ENCODE measurements at places on chromosomes 1 and 21.

GRCh38 chr1:44677201-44677766, 2.8 kb downstream of the ARMH1 start:
- no peak for DNase-seq

DNA sequence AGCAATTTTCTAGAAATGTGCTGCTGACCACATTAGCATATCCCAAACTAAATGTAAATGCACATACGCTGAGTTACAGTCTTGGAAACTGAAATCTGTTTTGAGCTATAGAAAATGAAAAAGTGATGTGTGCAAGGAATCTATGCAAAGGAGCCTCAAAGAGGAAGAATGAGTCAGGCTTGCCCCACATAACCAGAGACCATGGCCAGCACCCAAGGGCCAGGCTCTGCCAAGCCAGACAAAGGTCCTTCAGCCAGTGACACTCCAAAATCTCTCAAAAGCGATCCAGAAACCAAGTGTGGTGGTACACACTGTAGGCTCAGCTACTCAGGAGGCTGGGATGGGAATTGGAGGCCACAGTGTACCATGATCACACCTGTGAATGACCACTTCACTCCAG, 195.2 kb downstream of the TOMM20 start:
- no peak for DNase-seq

DNA sequence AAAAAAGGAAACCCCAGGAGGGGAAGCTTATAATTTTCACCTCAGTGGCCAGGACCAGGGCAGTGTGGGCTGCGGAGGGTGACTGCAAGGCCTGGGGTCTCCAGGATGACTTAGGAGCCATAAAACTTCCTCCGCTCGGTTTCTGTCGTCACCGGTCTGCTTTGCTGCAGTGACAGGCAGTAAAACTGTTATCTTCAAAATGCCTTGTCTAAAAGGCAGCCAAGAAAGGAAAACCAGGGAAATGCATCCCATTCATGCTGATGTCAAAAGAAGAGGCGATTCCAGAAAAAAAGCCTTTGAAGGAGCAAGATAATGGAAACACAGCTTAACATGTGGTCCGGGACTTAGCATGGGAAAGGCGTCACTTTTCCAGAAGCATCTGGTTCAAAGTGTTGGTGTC, 42.0 kb downstream of the COL6A1 start:
- DNase-seq = no peak

DNA sequence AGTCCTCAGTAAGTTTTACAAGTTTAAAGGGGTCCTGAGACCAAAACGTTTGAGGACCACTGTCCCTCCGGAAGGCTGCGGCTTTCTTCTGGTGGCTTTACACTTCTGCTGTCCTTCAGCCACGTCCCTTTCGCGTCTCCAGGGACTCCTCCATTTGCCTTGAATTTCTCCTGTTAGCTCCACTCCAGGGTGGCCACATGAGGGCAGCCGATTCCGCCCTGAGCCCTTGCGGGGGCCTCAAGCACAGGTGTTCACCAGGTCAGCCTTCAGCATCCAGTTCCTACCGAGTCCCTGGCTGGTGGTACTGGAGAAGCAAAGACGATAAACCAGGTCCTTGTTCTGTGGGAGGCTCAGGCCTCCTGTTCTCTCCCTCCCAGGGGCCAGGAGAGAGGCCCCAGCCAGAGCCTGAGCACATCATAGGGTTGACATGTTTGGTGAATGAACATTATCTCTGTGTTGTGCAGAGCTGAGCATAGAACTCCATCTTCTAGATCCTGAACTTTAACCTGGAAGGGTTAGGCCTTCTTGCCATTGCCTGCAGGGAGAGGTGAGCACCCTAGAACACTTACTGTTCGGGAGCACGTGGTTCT, 27.4 kb upstream of the COQ8A start:
- no peak for DNase-seq

DNA sequence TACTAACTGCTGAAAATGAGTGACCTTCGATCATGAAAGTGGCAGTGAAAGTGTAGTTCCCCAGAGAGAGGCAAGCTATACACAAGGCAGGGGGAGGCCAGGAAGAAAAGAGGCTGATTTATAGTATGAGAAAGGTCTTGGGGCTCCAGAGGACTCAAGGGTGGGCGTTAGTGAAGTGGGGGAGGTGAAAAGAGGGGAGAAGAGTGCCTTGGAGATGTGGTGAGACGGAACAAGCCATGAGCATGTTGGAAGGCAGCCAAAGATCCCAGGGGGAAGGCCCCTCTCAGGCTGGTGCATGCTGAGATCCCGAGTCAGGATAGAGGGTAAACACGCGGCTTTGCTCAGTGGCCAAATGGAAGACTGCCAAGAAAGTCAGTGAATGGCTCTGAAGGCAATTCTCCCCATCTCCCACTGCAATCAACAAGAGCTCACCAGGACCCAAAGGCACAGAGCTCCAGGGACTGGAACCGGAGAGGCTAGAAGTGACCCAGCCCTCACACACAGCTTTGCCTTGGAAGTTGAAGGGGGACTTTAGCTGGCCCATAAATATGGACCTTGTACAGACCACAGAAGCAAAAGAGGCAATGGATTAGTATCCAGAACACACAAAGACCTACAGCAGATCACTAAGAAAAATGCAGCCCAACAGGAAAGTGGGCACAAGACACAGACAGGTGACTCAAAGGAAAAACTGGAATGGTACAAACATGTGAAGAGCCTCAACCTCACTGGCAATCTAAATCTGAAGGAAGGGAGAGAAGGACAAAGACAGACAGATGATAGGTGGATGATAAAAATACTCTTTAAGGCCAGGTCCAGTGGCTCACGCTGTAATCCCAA, 49.6 kb downstream of the HSF2BP start:
- DNase-seq = no peak

GRCh38 chr1:161390559-161390858, 22.8 kb upstream of the CFAP126 start:
- DNase-seq = peak; percentile 92

GRCh38 chr21:36218691-36219090, 62.1 kb downstream of the DOP1B start:
- DNase-seq = no peak

DNA sequence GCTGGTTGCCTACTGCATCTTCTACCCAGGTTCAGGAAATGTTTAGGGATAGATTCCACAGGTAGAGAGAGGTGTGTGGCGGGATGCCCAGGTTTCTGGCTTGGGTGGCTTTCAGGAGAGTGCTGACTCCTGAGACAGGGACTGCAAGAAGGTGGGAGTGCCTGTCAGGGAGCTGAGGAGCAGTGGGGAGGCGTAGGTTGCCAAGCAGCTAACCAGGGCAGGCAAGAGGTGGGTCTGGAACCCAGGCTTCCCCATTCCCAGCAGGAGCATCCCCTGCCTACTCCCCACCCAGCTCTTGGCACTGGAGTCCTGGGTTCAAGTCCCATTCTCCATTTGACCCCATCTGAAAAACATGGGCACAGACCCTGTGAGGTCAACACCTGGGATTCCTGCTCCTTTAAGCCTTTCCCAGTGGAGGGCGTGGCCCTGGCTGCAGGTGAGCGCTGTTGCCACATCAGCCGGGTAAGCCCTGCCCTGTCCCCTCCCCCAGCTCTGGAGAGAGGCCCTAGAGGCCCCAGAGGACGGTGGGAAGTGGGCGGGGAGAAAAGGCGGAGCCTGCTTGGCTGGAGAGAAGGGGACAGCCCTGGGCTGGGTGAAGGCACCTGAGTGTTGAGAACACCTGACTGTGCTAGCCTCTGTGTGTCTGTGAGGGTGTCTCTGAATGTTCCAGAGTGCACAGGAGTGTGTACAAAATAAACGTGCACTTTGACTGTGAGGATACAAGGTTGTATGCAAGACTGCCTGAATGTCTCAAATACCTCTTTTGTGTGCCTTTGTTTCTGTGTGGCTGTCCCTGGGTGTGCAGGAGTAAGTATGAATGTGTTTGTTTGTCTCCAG, 14.0 kb upstream of the SYNC start:
- DNase-seq = no peak

GRCh38 chr1:245131026-245131393, 23.8 kb upstream of the KIF26B start:
- DNase-seq = no peak

DNA sequence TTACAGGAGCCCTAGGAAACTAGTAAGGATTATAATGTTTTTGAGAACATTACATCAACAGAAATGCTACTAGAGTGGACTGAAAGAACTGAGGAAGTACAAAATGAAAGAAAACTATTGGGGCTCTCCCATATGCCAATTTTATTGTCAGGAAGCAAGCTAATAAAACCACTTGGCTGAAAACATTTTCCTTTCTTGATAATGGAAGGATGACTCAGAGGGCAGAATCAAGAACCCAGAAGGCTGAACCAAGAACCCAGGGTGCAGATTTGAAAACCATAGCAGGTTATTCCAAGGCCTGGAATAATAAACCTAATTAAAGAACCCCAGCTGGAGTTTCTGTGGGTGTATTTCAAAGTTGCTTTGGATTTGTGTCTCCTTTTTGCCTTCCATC, 70.7 kb downstream of the RPE65 start:
- no peak for DNase-seq
